ENCODE measurements at places on chromosomes 5 and 9.

GRCh38 chr5:1318659-1319251, 23.9 kb upstream of the TERT start:
- DNase-seq: no peak

- DNase-seq: no peak
Observed at GRCh38 chr9:14516656-14517055, 176.6 kb downstream of the ZDHHC21 start.

- no peak for DNase-seq
Observed at GRCh38 chr9:134793288-134794188, 87.1 kb upstream of the FCN2 start.

DNA sequence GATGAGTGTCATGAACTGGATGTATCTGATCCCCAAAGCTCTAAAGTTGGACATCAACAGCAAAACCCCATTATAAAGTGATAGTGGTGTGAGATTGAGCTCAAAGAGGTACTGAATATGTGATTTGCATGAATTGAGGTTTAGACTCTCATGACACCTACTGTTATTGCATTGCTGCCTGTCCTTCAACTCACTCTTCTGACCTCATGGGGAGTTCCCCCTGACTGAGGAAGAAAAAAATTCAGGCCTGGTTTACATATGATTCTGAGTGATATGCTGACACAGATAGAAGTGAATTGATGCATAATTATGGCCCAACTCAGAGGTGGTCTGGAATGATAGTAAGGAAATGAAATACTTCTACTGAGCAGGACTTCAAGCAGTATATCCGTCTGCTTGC, 76.2 kb upstream of the CHD1 start:
- no peak for DNase-seq

DNA sequence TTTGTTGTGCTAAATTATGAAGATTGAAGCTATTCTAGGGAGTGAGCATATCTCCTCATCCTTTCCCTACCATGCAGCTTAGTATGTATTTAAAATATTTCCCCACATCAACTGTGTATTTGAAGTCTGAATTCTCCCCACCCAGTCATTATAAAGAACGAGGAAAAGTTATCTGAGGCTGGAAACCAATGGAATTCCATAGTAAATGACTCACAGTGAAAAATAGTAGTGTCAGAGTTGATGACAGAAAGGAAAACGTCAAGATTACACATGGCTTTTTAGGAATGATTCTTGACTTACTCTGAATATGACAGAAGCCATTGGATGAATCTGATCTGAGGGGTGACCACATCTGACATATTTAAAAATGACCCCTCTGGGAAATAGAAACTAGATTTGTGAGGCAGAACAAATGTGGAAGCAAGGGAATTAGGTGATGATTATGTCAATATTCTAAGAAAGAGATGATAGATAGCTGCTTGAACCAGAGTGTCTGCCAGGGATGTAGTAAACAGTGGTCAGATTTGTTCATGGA, 1768.9 kb upstream of the CDH9 start:
- DNase-seq: no peak

- no peak for DNase-seq
Observed at GRCh38 chr5:134692722-134693121, 44.1 kb downstream of the SEC24A start.

DNA sequence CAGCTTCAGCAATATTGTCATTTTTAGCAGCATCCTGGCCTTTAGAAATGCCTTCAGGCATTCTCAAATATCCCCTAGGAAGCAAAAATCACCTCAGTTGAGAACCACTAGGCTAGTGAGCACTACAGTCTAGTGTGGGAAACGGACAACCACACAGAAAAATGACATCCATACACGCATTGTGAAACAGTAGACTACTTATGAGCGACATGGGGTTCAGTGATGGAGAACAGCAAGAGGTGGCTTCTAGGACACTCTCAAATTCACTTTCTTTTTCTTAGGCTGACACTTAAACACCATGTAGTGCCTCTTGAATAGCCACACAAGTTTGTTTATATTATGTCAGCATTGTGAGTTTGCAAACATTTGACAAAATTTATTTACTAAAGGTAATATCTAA, 203.0 kb downstream of the KDM4C start:
- no peak for DNase-seq

GRCh38 chr5:171934586-171934985, 71.9 kb downstream of the FBXW11 start:
- DNase-seq: no peak

- no peak for DNase-seq
Observed at GRCh38 chr5:168304349-168304748, 12.9 kb downstream of the WWC1 start.

DNA sequence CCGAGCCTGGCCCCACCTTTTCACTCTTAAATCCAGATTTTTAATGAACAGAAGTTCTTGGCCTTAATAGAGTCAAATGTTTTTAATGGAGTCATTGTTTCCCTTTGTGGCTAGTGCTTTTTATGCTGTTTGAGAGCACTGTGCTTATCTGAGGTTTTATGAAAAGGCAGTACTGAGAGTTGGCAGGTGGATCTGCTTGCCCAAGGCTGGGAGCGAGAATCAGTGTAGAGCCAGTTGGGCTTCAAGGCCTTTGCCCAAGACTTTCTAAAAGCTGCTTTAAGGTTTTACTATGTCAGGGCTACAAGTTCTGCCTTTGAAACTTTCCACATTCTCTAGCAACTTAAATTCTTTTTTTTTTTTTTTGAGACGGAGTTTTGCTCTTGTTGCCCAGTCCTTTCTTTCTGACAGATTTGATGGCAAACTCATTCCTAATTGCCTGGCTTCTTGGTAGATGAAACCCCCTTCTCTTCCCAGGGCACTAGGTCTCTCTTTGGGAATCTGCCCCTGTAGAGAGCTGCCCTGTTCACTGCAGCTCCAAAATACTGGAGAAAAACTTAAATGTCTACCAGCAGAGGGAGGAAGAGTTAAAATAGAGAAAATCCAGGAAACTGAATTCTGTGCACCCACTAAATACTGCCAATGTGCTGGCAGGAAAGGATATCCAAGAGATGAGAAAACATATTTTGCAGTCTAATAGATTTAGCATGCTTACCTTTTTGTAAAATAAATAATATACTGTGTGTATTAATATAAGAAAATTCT, 36.9 kb upstream of the CDK20 start:
- DNase-seq: no peak

DNA sequence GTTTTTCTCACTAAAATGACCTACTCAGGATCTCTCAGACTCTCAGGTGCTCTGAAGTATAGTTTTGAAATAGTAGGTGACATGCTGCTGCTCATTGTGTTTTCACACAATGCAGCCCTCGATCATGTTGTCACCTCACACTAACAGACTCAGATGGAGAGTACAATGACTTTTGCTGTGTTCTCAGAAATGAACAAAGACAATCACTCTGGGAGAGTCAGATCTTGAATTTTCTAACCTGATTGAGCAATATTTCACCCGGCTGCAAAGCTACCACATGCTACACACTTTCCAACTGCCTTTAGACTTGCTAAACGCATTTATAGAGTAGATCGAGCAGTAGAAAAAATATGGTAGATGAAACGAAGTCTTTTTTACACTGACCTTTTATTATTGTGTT, 113.4 kb downstream of the ST8SIA4 start:
- DNase-seq: no peak

DNA sequence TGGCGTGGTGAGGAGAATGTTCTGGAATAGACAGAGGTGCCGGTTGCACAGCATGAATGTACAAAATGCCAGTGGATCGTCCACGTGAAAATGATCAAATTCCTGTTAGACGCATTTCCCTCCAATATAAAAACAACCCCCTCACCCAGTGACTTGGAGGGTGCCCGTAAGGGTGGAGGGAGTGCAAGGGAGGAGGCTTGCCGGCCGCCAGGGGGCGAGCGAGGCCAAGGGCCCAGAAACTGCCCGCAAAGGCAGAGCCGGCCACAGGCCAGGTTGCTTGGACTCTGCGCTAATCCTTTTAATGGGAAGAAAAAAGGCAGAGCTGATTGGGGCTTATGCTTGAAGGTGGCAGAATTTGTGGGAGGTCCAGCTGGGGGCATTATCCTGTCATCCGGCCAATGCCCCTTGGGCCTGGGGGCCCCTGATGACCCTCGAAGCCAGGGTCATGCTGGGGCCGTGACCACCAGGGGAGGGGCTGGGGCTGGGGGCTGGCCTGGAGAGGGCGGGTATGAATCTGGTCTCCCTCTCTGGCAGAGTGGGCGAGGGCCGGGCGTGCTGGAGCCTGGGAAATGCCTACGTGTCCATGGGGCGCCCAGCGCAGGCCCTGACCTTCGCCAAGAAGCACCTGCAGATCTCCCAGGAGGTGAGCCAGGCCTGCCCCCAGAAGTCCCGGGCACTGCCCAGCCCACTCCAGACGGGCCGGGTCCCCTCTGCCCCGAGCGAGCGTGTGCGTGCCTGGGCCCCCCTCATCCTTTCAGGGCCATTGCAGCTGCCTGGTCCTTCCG, 12.0 kb downstream of the GPSM1 start:
- no peak for DNase-seq

GRCh38 chr9:94728719-94729118, 2.2 kb downstream of the AOPEP start:
- no peak for DNase-seq

GRCh38 chr5:152405145-152405544, at the start of gene NMUR2:
NMUR2 (minus strand) TSS chr5:152405279; CDS start chr5:152405113, 166 bp downstream.
- no peak for DNase-seq

DNA sequence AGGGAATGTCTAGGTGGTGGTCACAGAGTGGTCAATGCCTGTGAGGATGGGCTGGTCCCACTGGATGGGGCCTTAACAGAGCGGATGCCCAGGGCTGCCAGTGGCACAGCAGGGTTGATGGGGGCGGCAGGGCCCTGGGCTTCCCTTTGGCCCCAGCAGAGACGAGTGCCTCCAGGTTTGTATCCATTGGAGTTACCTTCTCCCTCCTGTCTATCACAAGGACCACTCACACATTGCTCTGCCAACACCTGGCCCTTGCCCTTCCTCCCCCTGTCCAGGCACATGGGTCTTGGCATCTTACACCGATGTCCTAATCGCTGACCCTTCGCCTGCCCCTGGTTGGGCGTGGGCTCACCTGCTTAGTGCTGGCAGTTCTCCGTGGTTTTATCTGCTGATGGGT, 26.2 kb upstream of the IRX4 start:
- no peak for DNase-seq

DNA sequence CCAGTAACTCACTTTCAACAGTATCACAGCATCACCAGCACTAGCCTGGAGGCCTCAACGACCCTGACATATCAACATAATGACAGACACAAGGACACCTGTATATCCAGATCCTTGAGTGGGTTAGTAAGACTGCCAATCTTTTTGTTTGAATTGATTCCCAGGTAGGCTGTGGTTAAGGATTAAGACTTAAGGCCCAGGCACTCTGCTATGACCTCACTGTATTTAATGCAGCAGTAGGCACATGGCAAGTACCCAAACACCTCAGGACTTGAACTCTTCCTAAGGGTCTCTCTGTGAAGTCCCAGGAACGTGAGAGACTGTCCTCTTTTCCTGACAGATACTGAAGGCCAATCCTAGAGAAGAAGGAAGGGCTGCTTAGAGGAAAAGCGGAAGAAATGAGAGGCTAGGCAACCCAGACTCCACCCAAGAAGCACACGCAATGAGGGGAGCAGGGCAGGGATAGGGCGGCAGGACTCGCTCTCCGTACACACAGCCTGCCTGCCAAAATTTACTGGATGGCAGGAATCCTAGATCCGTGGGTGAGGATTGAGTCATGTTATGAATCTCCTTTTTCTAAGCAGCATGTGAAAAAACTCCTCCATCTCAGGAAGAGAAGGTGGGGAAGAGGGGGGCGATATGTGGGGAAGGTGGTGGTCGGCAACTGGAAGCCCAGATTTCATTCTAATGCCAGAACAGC, 93.4 kb downstream of the SIL1 start:
- DNase-seq: no peak

DNA sequence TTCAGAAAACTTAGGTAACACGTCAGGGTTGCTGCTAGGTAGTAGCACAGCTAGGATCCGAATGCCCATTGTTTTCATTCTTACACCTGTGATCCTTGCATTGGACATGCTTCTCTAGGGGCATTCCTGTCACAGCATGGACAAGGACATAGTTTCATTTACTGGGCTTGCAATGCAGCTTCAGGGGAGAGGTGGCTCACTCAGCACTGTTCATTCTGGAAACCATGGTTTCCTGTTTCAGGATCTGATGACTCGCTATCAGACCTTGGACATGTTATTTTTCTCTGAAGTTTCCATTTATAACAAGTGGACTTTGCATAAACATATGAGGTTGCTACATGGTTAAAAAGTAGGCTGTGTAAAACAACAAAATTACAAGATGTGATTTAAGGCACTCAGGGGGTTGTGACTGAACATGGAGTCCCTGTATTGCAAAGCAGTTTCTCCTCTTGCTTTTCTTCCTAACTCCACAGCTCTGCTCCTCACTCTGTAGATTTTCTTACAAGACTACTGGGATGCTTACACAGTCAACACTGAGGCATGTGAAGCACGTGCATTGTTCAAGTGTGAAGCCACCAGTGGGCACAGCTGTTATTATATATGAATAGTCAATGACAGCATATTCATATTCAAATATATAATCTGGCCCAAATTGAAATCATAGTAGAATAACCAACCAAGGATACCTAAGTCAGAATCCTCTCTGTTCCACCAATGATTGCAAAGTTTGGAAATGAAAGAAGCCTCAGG, 66.1 kb upstream of the STK32A start:
- no peak for DNase-seq

DNA sequence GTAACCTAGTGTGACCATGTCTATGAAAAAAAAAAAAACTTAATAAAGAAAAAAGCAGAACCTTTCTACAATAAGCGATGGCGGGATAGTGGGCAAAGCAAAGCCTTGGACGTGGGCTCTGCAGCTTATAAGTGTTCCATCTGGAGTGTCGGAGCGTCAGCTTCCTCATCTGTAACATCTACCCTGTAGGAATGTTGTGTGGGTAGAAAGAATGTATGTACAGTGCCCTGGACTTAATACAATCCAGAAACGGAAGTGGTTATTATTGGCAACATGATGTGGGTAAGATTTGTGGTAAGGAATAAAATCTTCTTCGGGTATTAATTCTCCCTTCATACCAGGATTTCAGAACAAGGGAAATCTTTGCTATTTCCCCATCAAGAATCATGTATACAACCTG, 66.5 kb downstream of the SEMA5A start:
- DNase-seq: no peak

DNA sequence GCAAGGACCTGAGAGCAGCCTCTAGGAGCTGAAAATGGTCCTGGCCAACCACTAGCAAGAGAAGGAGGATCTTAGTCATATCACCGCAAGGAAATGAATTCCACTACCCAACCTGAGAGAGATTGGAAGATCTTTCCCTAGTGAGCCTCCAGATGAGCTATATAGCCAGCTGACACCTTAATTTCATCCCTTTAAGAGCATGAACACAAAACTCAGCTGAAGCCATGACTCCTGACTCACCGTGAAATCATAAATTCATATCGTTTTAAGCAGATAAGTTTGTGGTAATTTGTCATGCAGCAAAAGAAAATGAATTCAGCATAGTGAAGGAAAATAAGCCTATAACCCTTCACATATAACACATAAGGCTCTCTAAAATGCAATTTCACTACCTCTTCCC, 23.5 kb downstream of the MAPKAP1 start:
- DNase-seq: no peak
